ENCODE measurements at places on chromosomes 1 and 21.

- DNase-seq: no peak
Observed at GRCh38 chr1:204703826-204704612, 18.5 kb upstream of the LRRN2 start.

- DNase-seq: no peak
Observed at GRCh38 chr21:41864311-41865001, 14.7 kb downstream of the PRDM15 start.

DNA sequence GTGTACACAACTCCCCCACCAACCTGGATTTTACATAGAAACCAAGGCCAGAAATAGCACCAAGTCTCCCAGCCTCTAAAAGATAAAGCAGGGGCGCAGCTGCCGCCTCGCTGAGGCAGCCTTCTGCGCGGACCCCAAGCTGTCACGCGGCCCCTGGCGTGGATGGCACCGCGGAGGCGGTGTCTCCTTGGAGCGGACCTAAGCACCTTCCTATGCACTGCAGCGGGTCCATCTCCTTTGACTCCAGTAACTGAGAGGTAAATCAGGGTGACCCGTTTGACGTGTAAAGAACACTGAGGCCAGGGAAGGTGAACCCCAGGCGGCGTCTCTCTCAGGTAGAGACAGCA lies 17.0 kb downstream of the ZNF697 start:
- no peak for DNase-seq

GRCh38 chr1:165056914-165057313 lies 299.6 kb downstream of the LMX1A start:
- no peak for DNase-seq

DNA sequence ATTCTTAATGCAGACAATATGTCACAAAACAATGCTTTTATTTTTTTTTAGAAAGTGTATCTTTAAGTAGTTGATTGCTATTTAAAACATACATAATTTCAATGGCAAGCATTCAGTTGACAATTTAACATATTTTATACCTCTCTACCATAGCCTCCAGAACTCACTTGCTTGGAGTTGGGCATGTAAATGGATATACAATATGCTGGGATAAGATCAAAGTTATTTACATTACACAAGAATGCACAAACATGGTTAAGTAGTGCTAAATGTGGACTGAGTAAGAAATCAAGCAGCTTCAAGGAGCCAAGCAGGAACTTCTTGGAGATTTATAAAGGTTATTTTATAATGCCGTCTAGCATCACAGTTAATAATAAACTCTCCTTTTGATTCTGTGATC lies 17.0 kb downstream of the CLCA4 start:
- no peak for DNase-seq

DNA sequence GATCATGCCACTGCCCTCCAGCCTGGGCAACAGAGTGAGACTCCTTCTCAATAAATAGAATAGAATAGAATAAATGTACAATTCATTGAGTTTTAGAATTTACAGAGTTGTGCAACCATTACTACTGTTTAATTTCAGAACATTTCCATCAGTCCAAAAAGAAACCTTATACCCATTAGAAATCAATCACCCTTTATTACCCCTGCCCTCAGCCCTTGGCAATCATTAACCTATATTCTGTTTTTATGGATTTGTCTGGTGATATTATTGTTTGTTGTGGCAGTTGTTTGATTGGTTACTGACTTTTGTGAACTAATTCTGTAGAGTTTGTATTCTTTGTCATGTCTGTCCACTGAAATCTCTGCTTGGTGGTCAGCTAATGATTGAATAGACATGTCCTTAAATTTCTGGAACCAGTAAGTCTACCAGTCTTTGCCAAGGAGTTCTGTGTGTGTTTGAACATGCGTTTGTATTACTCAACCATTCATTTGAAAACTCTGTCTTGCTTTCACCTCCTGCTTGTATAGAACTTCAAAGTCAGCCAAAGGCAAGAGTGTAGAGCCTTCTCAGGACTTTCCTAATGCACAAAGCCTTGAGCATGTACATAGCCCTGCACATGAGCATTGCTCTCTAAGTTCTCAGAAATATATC lies 208.8 kb downstream of the GPR52 start:
- no peak for DNase-seq

- DNase-seq: no peak
Observed at GRCh38 chr1:25050165-25050564, 120.1 kb upstream of the RUNX3 start.

DNA sequence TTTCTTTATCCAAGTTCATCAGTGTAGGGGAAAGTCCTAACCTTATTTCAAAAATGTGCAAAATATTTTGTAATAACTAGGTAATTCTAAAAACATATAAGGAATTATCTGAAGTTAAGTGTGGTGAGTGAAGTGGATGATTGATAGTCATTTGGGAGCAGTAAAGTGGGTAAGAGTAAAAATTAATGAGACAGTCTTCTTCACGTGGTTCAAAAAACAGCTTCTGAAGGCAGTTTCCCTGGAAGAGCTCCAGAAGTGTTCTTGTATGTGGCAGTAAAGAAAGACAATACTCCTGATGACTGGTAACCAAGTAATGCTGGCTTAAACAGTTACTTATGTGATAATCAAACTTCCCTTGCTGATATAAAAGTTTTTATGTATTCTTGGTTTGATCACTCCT lies 50.3 kb downstream of the LEPR start:
- no peak for DNase-seq

GRCh38 chr1:31201931-31202360 lies 37.7 kb downstream of the NKAIN1 start:
- DNase-seq: no peak

DNA sequence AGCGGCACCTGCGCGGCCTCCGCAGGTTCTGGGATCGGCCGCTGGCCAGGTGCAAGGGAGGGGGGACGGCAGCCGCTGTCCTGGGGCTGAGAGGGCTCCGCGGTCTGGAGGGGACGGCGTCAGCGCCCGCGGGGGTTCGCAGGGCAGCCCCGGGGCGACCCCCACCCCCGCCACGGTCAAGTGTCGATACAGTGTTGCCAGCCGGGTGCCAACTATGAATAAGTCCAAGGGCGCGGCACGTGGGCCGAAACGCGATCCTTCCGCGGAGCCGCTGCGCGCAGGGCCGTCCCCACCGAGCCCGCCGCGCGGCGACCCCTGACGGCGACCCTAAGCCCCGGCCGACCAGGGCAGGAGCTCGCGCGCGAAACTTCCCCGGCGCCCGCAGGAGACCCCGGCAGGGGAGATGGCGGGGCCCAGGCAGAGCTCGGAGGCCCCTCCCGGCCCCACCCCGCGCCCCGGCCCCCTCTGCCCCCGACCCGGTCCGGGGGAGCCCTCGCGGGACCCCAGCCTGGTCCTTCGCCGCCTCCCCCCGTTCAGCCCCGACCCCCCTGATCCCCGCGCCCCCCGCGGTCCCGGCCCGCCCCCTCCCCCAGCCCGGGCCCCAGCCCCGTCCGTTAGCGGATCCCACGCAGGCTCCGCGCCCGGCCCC lies 586 bp upstream of the AGPAT3 start:
- DNase-seq: no peak

DNA sequence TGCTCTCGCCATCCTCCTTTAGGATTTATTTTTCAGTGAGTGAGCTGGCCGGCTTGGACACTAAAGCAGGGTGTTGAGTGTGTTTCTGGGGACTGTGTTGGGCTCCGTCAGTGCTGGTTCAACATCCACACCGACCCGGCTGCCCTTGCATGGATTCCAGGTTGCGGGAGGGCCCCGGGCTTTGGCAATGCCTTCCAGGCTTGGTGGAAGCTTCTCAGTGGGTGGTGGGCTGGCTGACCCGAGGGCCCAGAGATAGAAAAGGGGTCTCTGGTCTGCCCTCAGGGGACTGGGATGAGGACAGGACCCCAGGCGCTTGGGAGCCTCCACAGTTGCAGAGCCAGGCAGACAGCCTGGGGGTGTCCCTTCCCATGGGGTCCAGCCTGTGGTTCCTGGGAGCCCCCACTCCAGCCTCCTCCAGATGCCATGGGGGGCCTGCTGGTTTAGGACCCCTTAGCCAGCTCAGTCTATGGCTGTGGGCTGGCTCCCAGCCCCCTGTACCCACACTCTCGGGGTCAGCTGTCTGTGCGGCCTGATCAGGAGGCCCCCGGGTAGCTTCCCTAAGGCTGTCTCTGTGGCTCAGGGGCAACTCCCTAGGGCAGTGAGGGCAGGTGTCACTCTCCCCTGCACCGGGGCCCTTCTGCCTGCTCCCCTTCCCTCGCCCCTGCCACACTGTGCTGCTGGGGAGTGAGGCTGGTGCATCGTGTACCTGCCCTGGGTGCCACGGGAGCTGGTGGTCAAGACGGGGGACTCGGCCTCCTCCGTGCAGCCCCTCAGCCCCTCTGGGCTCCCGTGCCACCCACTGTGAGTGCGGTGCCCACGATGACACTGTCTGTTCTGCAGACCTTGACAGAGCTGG lies 16.5 kb downstream of the PDXK start:
- no peak for DNase-seq

DNA sequence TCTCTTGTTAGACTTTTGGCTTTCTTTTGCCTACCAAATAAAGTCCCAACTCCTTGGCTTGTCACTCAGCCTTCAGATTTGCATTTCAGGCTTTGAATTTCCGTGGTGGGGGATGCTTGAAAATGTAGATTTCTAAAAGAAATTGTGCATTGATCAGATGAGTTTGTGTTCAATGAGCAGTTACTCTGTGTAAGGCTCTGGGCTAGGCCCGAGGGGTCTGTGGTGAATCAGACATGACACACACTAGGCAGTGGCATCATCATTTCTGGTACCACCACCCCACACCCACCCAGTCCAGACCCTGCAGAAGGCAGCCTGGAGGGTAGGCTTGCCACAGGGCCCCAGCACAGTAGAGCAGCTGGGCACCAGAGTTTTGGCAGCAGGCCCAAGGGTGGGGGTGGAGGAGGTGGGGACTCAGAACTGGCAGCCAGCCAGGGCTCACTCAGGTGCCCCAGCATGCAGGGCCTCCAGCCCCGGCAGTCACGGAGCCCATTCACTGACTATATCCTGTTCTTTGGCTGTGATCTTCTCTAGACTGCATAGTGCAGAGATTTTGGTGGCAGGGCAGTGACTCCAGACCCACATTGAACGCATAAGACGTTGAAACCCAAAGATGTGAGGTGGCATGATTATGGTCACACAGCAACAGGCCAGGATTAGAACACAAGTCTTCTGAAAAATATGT lies 97.2 kb upstream of the ARTN start:
- DNase-seq: peak; percentile 48

GRCh38 chr1:232988572-232989040 lies 38.2 kb downstream of the NTPCR start:
- no peak for DNase-seq

GRCh38 chr1:90879281-90879680 lies 142.6 kb downstream of the ZNF644 start:
- no peak for DNase-seq

GRCh38 chr1:167052389-167052788 lies 37.8 kb downstream of the GPA33 start:
- DNase-seq: no peak

- no peak for DNase-seq
Observed at GRCh38 chr1:2962946-2963345, 58.3 kb upstream of the ACTRT2 start.

- no peak for DNase-seq
Observed at GRCh38 chr21:26055841-26056264, 114.7 kb downstream of the APP start.

DNA sequence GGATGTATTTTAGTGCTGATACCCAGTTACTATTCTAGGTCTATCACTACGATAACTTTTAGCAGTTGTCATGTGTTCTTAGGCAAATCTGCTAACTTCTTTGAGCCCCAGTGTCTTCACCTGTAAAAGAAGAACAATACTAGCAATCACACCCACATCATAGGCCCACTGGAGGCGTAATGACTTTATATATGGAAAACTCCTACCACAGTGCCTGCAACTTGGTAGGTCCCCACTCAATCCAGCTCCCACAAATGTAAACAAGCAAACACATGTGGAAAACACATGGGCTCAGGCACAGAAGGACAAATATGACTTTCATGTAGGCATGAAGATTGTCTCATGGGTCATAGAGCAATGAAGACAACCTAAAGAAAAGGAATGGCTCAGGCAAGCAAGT lies 115.8 kb downstream of the TBX19 start:
- DNase-seq: no peak

- DNase-seq: no peak
Observed at GRCh38 chr1:18261891-18262290, 154.3 kb downstream of the IGSF21 start.

- no peak for DNase-seq
Observed at GRCh38 chr1:62682531-62682930, 5.7 kb downstream of the DOCK7 start.

Measured in stimulated activated CD8-positive, alpha-beta memory T cell treated with anti-CD3 and anti-CD28 coated beads, Interleukin-7, amount 100 ng/mL, for 24 hours (primary cell).